ENCODE measurements at places on chromosomes 2 and 18.

DNA sequence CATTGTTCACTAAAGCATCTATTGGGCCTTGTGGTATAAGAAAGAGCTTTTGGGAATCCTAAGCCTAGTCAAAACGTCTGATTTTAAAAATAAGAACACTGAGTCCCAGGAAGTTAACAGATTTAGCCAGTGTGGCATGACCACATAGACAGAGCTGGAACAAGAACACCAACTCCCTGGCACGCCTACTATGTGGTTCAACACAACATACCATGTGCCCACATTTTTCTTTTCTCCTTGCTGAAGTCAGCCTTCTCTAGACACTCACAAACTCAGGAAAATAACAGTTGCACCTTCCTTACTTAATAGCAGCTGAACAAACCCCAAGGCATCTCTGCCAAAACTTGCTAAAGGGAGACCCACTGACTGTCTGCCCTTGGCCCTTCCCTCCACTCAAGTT lies 124.8 kb downstream of the C1D start:
- DNase-seq: no peak

DNA sequence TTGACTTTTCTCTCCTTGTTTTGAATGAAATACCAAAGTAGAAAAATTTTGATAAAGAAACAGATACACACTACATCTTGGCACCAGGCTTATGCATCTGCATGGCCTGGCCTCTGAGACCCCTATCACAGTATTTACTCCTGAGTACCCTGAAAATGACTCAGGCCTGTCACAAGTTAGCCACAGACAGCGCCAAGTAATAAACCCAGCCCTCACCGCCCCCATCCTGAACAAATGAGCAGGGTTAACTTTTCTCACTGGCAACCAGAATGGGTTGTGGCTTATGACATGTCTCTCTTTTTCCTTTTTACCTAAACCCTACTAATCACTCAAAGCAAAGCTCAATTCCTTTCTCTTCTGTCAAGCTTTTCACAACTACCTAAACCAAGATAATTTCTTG lies 35.3 kb downstream of the SPRED2 start:
- no peak for DNase-seq

GRCh38 chr2:11697103-11697871 lies 27.3 kb upstream of the NTSR2 start:
- peak; percentile 31 for DNase-seq

- no peak for DNase-seq
Measured at GRCh38 chr18:48868468-48869466, 82.0 kb downstream of the SMAD7 start.

GRCh38 chr2:83069724-83070123 lies 1389.4 kb downstream of the SUCLG1 start:
- peak; percentile 61 for DNase-seq

- DNase-seq: no peak
Measured at GRCh38 chr2:229096409-229097066, 174.5 kb downstream of the PID1 start.

DNA sequence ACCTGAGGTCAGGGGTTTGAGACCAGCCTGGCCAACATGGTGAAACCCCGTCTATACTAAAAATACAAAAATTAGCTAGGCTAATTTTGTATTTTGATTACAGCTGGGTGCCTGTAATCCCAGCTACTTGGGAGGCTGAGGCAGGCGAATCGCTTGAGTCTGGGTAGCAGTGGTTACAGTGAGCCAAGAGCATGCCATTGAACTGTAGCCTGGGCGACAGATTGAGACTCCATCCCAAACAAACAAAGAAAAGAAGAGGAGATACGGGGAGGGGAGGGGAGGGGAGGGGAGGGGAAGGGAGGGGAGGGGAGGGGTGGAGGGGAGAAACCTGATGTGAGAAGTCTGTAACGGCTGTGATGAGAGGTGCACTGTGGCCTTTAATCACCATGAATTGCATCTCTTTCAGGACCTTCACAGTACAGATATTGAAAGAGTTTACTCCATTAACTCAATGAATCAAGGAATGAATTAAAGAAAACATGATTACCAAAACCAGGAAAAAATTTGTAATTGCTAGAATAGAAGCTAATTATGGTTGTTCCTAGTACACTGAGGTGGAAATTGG lies 135.3 kb downstream of the CALCRL start:
- DNase-seq: no peak

- peak; percentile 5 for DNase-seq
Measured at GRCh38 chr18:21897811-21898210, 157.2 kb downstream of the MIB1 start.

- DNase-seq: no peak
Measured at GRCh38 chr2:152470861-152471854, 136.2 kb downstream of the FMNL2 start.

- DNase-seq: no peak
Measured at GRCh38 chr2:57330447-57330846, 716.2 kb upstream of the VRK2 start.

- DNase-seq: no peak
Measured at GRCh38 chr2:63186331-63186730, 135.7 kb downstream of the OTX1 start.

DNA sequence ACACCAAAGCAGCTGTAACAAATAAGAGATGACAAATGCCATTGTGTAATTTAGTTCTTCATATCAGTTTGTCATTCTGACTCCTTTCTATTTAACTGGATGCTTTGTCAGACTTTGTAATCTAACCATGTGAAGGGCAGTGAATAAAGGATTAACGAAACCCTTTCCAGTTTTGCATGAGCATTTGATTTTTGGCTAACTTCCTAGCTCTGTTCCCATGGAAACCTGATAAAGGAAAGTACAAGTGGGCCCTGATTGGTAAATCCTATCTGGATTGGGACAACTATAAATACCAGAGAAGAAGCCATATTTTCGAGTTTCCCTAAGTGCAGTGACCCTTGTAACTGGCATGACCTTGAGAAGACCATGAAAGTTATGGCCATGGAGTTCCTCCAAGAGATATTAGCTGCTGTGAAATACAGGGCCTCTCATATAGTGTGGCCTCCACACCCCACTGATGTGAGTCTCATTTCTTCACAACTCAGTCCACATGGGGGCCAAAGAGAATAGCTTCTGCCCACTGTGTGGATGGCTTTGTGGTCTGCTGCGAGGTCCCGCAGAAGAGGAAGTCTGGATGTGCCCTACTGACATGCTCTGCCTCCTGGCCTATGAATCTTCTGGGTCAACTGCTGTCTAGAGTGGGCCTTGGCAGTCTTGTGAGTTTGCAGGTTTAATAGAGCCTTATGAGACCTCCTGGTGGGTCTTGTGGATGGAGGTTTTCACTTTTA lies 38.2 kb upstream of the CYP1B1 start:
- DNase-seq: no peak

- no peak for DNase-seq
Measured at GRCh38 chr2:218814540-218815243, 16.9 kb downstream of the PRKAG3 start.

DNA sequence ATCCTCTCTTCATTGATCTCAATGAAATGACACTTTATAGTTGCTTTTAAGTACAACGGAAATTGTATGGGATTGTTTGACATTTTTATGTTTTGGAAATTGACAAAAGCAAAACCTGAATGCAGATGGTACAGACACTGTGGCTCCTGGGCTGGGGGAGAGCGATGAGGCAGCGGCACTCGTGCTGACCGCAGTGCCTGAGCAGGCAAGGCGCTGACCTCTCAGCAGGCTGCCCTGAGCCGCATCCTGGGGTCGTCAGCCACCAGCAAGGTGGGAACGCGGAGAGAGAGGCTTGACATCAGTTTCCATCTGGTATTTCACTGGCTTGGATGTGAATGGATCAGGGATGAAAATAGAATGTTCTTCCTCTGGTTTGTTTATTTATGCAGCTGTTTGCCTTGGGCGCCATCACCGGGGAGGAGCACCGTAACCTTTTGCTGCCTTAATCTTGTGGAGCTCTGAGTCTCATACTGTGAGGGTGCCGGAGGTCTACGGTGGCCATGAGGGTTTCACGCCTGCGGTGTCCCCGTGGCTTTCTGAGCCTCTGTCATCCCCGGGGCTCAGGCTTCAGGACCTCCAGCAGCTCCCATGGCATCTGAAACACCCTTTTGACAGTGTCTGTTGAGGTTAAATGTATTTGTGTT lies 94.8 kb upstream of the TPO start:
- DNase-seq: no peak

DNA sequence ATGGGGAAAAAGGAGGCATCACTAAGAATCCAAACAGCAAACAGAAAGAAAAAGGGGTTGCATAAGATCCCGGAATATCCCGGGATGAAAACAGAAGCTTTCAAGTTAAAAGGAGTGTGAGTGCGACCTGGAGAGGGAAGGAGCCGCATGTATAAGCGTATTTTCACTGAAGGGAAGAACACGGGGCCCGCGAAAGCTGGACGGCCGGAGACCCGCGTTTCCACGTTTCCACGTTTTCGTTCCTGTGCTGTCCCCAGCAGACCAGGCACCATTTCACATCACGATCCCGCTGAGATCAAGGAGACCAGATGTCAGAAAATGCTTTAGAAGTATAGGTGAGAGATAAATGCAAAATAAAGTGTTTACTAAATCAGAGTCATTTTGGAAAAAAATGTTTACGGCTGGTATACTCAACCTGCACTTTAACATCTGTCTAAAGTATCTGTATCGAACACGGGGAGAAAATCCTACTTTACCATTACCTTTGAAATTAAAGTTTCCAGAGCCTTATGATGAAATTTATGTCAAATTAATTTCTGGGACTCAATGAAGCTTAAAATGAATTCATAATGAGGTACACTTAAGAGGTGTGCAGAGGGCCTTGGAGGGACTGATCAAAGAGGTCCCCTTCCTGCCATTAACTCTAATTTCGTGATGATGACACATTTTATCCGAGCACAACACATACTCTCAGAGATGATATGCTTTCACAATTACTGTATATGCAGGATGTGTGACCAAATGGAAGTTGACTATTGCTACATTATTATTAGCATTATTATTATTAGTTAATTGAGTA lies 71.0 kb upstream of the SALL3 start:
- DNase-seq: no peak

DNA sequence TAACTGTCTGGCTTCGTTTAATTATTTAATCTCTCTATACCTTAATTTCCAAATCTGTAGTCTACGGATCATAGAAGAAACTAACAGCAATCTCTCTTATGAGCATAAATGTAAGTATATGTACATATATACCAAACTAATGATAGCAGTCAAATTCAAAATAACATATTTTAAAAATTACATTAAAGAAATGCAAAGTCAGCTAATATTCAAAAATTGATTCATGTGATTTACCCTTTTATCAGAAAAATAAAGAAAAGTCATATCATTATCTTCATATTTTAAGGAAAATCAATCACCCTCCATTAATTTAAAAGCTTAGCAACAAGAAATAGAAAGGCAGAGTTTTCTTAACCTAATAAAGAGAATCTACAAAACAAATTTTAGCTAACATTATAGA lies 575.9 kb downstream of the IRS1 start:
- no peak for DNase-seq

DNA sequence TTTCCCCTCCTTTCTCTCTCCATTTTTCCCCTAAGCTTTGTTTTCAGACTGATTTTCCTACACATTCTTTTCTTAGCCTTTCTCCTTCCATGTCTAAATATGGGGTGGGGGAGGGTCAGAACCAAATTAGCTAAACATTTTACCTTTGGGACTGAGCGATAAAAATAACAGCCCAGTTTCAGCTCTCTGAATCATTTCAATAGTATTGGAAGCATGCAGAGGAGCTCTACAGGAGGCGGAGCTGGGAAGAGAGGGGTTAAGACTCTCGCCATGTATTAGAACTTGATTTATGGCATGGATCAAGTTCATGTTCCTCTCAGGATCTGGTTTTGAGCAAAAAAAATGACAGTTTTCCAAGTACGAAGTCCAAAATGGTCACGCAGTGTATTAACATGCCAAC lies 109.1 kb downstream of the CPO start:
- peak; percentile 72 for DNase-seq

DNA sequence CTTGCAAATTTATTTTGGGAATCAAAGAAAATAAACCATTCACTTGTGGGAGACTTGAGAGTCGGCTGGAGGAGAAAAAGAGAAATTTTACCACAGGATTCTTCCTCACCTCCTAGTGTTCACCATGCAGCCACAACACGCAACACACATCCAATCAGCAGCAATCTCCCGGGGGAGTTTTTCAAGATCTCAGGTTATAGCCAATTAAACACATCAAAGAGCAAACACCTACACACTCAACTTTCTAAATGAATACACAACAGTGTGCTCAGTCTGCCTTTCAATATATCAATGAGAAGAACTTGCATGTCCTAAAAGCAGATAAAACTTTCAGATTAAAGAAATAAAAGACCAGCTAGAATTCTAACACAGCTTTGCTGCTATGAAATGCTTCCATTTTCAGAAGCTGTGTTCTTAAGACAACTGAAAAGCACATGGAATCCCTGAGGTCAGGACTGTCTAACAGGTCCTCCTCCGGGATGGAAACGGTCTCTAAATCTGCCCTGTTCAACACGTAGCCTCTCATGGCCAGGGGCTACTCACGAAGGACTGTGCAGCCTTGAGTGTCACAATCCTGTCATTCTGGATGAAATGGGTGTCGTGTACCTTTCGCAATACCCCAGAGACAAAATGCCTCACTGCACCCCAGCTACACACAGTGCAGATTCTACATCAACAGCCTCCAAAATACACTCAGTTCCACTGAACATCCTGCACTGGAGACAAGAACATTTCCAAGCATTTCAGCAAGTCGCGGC lies 84.2 kb downstream of the ZNF516 start:
- no peak for DNase-seq

GRCh38 chr2:16816016-16816415 lies 150.4 kb upstream of the CYRIA start:
- no peak for DNase-seq

DNA sequence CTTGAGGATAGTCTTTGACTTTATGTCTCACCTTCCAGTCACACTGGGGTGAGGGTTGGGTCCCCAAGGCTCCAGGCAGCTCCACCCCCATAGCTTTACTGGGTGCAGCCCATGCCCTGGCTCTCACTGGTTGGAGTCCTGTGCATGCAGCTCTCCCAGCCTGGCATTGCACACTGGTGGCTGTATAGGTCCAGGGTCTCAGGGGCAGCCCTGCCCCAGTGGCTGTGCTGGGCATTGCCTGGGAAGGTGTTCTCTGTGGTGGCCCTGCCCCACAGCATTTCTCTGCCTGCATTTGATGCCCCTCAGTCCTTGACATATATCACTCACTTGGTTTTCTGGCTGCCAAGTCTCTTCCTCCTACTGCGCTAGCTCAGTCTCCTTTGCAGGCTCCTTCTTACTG lies 21.2 kb downstream of the MPHOSPH10 start:
- DNase-seq: no peak

DNA sequence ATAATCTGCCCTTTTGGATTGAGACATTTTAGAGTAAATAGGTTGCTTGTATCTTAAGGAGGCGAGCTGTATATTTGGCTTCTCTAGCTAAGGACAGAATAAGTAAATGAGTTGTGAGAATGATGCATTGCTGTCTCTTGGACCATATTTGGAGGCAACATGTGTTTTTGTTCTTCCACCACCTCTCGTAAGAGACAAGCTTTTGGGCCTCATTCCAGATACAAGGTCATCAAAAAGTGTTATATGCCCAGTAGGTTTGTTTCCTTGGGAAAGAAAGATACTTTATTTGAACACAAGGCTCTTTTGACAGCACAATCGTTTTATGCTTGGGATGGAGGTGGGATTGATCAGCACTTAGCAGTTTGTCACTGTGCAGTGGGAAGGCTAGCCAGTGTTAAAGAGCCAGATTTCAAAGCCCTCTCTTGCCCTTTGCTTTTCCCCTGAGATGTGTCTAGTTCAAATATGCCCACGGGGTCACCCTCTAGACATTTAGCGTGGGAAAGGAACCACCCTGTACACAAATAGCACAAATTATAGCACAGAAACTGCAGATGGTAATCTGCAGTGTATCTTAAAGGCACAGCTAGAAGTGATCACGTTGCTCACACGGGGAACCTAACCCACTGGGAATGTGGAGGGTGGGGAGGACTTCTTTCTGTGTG lies 131.3 kb downstream of the MAP4K4 start:
- DNase-seq: no peak

Measured in fibroblast of skin of left quadriceps (primary cell).